ENCODE measurements at places on chromosomes 5 and 9.

- no peak for DNase-seq
Measured at GRCh38 chr9:91555132-91555531, 131.5 kb upstream of the NFIL3 start.

DNA sequence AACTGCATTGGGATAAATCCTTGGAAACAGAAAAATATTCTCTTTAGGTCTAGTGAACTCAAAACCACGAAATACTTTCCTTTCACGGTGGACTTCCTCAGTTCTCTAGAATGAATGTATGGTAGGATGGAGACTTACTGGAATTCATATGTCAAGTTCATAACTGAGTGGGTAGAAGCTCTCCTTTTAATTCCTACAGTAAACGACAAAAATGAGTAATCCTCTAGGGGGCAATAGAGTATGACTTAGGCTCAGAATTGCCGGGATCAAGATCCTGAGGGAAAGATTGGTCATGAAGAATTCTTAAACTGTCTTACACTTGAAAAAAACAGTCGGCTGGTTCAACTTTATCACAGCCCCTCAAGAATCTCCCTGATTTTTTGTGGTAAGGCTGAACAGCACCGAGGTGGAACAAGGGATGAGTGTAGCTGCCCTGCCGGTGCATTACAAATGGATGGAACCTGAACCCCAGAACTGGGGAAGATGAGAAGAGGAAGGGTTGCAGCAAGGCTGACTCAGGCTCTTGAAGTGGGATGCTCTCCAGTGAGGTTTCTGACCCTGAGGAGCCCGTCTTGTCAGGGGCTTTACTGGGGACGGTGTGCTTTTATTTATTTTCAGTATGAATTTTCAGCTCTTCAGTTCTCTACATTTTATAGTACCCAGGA is 14.0 kb upstream of the LOX start:
- DNase-seq, result no peak

DNA sequence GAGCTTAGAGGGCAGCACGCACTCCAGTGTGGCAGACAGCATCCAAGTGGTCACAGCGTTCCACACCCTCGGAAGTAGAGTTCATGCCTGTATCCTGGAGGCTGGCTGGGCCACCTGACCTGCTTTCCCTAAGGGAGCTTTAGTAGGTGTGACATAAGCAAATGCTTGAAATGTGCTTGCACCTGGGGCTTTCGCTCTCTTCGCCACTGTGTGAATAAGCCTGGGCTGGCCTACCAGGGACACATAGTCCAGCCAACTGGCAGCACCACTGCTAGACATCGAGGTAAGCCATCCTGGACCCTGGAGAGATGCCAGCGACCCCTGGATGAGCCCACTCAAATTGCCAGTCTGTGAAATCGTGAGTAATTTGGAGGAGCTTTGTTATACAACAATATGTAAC is 24.9 kb upstream of the IRX4 start:
- DNase-seq, result no peak

DNA sequence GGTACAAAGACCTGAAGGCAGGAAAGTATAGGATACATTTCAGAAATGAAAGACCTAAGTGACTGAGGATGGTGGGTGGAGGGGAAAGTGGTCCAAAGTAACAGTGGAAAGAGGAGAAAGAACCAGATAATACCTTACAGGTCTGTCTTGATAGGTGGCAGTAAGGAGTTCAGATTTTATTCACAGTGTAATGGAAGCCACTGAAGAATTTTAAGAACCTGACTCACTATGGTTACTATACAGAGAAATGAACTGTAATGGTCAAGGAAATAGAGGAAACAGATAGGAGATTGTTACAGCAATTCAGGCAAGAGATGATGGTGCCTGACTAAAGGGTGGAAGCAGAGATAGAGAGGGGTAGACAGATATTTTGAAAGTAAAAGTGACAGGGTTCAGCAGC is 46.5 kb downstream of the EPB41L4A start:
- no peak for DNase-seq

- DNase-seq, result no peak
Measured at GRCh38 chr5:178287091-178287790, 54.6 kb upstream of the PHYKPL start.

GRCh38 chr5:76849419-76850291 is at the start of gene S100Z:
S100Z (plus strand) TSS chr5:76850014; CDS start chr5:76875360, 25,346 bp downstream.
- DNase-seq, result no peak

DNA sequence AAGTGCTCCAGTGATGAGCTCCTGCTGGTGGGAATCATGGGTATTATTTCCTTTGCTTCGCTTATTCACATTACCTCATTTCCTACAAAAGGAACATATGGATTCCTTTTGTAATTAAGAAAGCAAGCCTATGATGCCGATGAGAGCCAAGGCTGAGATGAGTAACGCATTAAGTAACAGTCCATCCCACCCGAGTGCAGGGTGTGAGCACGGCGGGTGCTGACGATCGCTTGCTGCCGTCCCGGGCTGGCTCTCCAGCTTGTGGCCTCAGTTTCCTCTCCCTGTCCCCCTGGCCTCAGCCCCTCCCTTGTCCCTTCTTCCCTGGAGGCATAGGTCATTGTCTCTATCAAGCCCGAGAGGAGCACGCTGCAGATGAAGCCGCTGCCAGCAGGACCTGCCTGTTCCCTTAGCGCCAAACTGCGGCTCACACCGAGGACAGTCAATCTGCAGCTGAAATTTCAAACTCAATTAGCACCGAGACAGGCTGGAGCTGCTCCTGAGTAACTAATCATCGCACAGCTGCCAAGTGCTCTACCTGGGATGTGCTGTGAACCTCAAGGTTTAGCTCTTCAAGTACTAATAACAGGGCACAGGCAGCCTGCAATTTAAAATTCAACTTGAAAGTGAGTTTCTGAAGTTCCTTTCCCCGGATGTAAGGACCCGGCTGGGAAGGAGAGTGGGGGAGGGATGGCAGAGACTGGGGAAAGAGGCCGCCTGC is 115.2 kb upstream of the RAPGEF1 start:
- no peak for DNase-seq

GRCh38 chr5:138844812-138845513 is 30.2 kb downstream of the LRRTM2 start:
- peak; percentile 46 for DNase-seq

DNA sequence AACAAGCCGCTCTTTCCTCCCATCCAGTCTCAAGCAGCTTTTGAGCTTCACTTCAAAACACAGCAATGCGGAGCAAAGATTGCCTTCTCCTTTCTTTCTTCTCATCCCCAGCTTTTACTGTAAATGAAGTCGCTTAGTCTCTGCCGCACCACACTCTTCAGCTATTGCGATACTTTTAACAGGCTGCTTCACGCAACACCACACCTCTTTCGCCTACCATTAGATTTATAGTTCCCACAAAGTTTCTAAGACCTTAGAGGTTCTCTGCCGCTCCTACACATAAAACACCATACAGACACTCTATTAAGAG is 711 bp downstream of the PGGT1B start:
- DNase-seq, result no peak

- no peak for DNase-seq
Measured at GRCh38 chr5:78888580-78889368, 96.3 kb downstream of the ARSB start.

GRCh38 chr5:107518616-107519015 is 152.1 kb downstream of the EFNA5 start:
- no peak for DNase-seq

GRCh38 chr9:137319739-137320551 is 17.9 kb upstream of the NRARP start:
- DNase-seq, result no peak

DNA sequence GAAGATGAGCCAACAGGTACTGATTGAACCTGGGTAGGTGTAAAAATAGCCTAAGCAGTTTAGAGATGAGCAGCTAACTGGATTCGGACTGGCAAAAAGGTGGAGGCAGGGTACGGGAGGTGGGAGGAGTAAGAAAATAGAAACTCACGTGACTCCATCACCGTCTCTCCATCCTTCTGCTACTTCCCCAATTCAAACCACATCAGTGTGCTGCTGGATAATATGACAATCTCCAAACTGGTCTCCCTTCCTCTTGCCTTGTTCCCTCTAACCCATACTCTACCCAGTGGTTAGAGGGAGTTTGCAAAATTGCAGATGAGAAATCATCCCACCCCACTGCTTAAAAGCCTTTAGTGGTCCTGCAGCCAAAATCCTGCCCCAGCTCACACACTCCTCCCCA is 42.7 kb downstream of the RIGI start:
- DNase-seq, result no peak

DNA sequence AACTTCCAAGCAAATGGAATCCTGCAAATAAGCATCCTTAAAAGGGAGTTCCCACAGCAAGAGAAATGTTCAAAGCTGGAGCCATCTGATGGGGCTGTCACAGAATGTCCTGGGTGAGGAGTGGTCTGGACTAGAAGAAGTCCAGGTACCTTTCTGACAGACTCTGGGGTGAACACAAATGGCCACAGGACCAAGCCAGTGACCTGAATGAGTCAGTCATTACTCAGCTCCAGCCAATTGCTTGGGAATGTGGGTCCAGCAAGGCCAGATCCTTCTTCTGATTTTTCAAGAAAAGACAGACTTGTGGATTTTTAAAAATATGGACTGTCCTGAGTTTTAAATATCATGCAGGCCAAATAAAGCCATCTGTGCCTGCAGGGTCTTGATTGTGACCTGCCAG is 30.1 kb downstream of the GALNT10 start:
- no peak for DNase-seq

- no peak for DNase-seq
Measured at GRCh38 chr5:37696190-37697021, 143.4 kb downstream of the GDNF start.
